ENCODE measurements at places on chromosomes 12 and 14. TPM values are rescaled to one million over a fixed set of nuclear protein-coding genes. Genes with fewer than 3 reads are reported as not detected.

DLST gene
- 98.2 TPM for total RNA-seq

RHOJ gene
- not detected for total RNA-seq

RND1 gene
- total RNA-seq = 7.4 TPM

IL23A gene
- 0.70 TPM for total RNA-seq

MMP17 gene
- total RNA-seq = 5.3 TPM

TMEM121 gene
- total RNA-seq = 7.3 TPM

OTX2 gene
- total RNA-seq = not detected

Data from A549 treated with ZK216348 at 1 μM for 4 hours (cell line).